Activated CD8-positive, alpha-beta memory T cell treated with anti-CD3 and anti-CD28 coated beads, Interleukin-2, amount 50 U/mL, for 48 hours (primary cell): ENCODE measurements at places on chromosomes 1 and 21.

DNA sequence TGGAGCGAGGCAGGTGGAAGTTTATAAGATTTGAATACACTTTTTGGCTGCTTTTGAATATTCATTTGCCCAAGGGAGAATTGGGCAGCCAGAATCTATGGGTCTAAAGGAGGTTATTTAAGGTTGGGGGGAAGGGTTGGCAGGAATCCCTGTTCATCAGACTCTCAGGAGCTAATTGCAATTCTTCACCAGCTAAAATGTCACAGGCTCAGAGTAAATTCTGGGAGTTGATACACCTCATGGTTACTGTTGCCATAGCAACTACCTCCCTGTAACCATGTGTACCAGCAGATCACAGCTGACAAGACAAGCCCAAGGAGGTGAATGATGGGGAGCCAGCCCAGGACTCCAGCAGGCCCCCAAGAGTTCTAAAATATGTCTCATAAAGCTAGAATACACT is 75.5 kb downstream of the CAMK2N1 start:
- DNase-seq: no peak

DNA sequence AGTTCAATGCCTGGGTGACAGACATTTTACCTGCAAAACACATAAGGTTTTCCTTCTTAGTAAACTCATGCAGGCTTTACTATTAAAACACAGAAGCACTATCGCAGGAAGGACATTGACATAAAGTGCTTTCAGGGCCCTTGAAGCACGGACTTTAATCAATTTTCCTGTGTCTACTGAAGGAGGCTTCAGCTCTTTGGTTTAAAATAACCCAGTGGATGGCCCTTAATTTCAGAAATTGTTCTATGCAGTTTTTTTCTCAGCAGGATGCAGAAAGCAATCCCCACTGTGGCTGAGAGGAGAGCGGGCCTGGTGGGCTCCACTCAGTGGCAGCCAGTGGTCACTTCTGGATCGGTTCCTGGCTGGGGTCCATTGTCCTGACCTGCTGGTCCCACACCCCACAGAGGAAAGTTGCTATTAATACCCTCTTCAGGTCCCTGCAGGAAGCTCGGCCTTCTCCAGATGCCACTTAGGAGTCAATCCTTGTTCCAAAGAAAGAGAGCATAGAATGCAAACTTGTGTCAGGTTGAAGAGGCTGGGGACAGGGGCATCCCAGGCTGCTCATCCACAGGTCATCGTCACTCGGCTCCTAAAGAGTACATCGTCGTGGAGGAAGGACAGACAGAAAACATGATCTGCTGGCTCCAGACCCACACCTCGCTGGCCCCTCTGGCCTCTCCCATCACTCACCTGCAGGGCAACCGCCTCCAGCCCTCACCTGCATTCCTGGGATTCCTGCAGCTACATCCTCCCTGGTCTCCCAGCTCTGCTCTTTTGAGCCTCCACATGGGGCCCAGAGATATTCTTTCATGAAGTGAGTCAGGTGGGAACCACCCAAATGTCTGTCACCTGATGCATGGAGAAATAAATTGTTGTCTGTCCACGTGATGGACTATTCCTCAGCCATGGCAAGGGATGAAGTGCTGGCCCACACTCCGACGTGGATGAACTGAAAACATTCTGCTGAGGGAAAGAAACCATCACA is 153.1 kb downstream of the PSMG1 start:
- no peak for DNase-seq

- peak; percentile 91 for DNase-seq
These were observed 48.0 kb upstream of the SLC19A1 start for GRCh38 chr21:45590246-45590725.

- peak; percentile 65 for DNase-seq
These were observed 2.5 kb upstream of the DHRS3 start for GRCh38 chr1:12620488-12620865.

GRCh38 chr21:43603233-43603626 is 56.1 kb downstream of the HSF2BP start:
- DNase-seq: no peak

- DNase-seq: no peak
These were observed 5.6 kb downstream of the LYPLAL1 start for GRCh38 chr1:219179293-219179692.

GRCh38 chr1:152035539-152036266 is 1.1 kb downstream of the S100A11 start:
- no peak for DNase-seq

- DNase-seq: no peak
These were observed 75.3 kb upstream of the RALGPS2 start for GRCh38 chr1:178649582-178650350.

- DNase-seq: no peak
These were observed 90.0 kb downstream of the PAPPA2 start for GRCh38 chr1:176552999-176553398.

DNA sequence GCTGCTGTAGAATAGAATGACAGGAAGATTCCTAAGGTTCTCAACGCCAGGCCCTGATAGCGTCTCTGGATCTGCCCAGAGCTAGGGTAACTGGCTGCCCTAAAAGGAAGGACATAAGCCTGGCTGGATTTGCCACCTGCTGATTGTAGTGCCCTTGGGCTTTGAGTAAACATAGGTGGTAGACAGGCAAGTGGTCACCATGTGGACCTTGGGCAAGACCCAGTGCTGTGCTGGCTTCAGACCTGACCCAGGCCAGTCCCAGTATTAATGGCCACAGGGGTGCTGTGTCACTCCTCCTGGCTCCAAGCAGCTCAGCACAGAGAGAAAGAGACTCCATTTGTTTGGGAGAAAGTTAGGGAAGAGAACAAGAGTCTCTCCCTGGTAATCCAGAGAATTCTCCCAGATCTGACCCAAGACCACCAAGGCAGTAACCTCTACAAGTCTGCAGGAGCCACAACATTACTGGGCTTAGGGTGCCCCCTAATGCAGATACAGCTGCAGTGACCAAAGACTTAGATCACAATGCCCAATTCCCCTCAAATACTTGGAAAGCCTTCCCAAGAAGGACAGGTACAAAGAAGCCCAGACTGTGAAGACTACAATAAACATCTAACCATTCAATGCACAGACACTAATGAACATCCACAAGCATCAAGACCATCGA is 44.5 kb downstream of the PHTF1 start:
- DNase-seq: no peak

DNA sequence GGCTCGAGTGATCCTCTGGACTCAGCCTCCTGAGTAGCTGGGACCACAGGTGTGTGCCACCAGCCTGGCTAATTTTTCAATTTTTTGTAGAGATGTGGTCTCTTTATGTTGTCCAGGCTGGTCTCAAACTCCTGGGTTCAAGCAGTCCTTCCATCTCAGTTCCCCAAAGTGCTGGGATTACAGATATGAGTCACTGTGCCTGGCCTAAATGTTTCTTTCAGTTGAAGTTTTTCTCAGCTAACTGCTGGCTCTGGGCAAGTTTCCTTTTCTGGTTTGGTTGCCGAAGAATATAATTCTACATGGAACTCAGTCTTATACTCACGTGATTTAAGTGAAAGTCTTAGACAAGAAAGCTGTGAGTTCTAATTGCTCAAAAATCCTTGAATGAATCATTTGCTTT is 57.0 kb downstream of the SASS6 start:
- DNase-seq: no peak

DNA sequence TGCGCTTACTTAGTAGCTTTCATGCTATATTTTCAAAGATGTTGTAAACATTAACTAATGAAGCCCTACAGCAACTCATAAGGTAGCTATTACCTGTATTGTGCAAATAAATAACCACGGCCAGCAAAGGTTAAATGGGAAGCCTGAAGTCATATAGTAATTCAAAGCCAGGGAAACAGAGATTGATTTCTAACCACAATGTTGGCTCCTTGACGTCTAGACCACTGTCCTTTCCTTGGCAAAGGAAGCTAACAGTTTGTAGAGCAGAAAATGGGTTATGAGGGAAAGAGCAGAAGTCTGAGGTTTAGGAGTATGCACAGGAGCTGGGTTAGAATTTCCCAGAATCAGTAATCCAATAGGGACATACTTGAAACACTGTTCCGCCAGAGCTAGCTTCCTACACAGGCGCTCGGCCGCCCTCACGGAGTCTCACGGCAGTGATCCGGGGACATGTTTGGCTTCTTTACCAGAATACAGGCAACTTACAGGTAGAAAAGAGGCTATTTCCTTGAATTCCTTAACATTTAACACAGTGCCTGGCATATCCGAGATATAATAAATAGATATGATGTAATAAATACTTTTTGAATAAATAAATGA is 298.8 kb upstream of the LYPLAL1 start:
- no peak for DNase-seq

DNA sequence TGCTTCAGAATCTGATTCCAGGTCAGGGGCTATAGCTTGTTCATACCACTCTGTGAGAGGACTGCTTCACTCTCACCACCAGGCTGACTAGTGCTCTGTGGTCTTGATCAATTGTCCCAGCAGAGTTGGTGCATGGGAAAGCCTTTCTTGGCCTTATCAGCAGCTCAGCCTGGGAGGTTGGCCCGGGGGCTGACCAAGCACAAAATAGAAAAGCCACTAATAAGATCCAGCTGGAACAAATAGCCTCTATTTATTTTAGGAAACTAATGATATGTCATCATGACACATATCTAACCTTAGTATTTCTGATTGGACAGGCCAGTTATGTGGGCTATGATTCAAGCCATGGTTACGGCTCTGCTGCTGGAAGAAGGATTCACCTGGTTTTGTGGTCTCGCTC is 134.2 kb downstream of the GDAP2 start:
- no peak for DNase-seq
